ENCODE measurements at places on chromosomes 7 and 10.

GRCh38 chr7:135597181-135597925 is 39.6 kb downstream of the NUP205 start:
- no peak for DNase-seq

DNA sequence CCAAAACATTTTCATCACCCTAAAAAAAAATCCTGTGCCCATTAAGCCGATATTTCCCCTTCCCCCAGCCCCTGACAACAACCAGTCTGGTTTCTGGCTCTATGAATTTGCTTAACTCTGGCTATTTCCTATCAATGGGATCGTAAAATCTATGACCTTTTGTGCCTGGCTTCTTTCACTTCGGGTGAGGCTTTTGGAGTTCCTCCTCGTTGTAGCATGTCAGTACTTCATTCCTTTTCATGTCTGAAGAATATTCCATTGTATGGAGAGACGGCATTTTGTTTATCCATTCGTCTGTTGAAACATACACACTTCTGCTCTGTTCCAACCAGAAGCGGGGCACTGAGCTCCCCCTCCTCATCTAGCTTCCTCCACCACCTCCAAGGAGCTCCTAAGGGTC is 29.5 kb downstream of the TACC2 start:
- no peak for DNase-seq

- no peak for DNase-seq
These were observed 267.9 kb upstream of the SP8 start for GRCh38 chr7:21054427-21055112.

- DNase-seq, result no peak
These were observed 8.0 kb downstream of the RSU1 start for GRCh38 chr10:16809074-16809718.

DNA sequence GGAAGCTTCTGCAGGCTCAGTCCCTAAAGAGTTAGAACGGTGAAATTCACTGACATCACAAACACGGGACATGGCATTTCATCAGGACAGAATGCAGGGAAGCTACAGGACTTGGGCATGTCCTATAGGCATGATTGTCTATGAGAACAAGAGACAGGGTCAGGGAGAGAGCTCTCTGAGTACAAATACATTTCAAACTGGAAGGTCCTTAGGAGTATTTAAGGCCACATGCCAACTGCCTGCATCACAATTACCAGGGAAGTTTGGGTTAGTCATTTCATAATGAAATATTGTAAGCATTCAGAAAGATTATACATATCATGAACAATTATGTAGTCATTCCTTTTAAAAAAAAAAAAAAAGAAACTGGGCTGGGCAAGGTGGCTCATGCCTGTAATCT is 71.3 kb downstream of the CREB3L2 start:
- no peak for DNase-seq

- no peak for DNase-seq
These were observed 233.2 kb downstream of the RPS24 start for GRCh38 chr10:78266741-78267469.

- no peak for DNase-seq
These were observed 157.5 kb upstream of the MGMT start for GRCh38 chr10:129309565-129309964.

DNA sequence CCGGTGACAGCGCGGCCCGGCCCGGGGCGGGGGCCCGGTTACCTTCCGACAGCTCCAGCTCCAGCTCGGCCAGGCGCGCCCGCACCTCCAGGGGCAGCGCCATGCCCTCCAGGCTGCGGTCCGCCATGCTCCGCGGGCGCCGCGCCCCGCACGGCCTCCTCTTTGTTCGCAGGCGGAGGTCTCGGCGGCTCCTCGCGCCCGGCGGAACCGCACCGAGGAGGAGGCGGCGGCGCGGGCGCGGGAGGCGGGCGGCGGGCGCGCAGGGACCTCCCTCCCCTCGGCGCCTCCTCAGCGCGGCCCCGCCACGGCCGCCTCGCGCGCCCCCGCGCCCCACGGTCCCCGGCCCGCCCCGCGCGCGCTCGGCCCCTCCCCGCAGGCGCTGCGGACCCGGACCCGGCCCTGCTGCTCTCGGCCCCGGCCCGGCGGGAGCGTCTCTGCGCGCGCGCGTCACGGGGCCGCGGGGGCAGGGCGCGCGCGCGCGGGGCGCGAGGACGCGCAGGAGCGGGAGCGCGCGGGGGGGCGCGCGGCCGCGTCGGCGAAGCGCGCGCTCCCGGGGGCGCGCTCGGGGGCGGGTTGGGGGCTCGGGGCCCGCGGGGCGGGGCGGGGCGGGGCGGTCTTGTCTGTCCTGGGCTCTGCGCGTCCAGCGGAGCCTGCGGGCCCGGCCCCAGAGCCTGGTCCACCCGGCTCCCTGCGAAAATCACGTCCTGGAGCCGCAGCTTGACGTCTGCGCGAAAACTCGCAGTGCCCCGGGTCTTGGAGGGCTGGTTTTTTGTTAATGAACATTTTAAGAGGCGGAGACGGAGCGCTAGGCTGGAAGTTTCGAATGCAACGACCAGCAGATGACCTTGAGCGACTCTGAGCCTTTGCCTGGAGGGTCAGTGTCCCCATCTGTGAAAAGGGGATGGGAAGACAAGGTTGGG is at the start of gene DIP2C:
Gene DIP2C, minus strand, starts transcription at position 217 of the 920 bp plus-strand sequence. Its CDS starts 90 bp downstream, at position 127.
- no peak for DNase-seq

DNA sequence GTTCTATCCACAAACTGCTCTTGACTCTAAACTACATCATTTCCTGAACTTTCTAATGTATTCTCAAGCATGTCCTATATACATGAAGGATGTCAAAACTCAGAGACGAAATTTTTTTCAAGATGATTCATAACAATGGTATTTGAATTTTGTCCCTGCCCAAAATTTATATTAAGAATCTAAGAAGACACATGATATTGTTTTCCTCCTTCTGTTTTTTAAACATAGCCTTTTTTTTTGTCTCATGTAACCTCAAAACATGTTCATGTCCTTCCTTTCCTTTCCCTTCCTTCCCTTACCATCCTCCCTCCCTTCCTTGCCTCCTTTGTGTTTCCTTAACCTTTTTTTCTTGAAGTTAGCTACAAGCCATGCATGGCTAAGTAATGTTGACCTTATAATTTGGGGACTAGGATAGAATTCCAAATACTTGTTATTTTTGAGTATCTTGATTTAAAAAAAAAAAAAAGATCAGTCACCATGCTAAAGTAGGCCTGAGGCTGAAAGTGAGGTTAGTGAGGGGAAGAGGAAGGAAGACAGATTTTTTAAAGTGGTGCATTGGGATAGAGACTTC is 163.0 kb downstream of the SUGCT start:
- DNase-seq, result no peak

GRCh38 chr10:3853547-3854303 is 68.7 kb upstream of the KLF6 start:
- DNase-seq, result peak; percentile 49

DNA sequence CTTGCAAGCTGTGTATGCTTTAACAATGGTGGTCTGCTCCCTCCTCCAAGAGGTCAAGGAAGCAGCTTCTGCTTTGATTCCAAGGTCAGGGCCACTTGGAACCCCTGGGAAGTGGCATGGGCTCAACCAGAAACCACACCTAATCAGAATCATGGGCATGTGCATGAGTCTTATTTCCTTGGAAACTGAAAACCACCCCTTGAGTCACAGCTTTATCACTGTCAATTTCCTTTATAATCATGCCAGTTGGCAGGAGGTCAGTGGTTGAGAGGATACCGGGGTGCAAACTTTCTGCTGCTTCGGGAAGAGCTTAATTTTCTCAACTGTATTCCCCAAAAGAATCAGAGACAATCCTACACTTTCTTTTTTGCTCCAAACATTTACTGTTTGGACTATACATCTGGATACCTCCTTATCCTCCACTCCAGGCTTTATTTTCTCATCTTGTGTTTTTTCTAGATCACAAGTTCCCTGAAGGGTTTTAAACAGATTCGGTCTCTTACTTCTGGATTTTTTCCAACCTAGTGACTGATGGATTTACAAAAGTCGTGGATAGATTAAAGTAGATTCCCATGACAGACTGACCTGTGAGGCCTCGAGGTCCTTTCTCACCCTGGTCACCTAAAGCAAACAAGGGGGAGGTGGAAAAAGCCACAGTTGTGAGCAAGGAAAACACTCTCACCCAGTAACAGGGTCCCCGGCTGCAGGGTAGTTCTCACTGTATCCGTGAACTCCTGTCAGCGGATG is 36.0 kb downstream of the COL17A1 start:
- DNase-seq, result no peak

DNA sequence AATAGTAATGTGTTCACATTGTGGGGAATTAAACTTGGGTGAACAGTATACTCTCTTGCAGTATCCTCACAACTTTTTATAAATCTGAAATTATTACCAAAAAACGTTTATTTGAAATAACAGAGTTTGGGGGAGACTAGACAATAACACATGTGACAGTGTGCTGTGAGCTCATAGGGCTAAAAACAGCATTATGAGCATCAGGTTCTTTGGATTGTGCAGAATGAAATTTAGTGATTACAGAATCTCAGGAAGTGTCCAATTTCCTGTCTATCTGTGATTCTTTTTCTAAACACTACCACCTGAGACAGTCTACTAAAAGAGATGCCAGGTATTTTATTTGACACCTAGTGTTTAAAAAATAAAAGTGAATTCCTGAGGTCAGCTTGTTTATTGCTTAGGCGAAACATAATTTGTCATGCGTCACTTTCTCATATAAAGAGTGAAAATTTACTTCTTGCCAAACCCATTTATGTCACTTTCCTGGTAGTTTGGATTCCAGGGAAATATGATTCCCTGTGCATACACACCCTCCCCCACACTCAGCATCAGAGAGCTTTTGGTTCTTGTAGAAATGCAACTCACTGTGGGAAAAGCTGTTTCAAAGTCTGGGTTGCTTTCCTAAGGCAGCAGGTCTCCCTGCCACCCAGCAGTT is 71.2 kb downstream of the AOAH start:
- no peak for DNase-seq

- DNase-seq, result no peak
These were observed 772 bp upstream of the ZSCAN25 start for GRCh38 chr7:99615989-99616358.

- DNase-seq, result no peak
These were observed 25.5 kb downstream of the OGDHL start for GRCh38 chr10:49736564-49737113.

- no peak for DNase-seq
These were observed 13.9 kb downstream of the ATP6V1F start for GRCh38 chr7:128876586-128876977.

GRCh38 chr7:22093936-22094335 is 148.2 kb upstream of the CDCA7L start:
- DNase-seq, result no peak

DNA sequence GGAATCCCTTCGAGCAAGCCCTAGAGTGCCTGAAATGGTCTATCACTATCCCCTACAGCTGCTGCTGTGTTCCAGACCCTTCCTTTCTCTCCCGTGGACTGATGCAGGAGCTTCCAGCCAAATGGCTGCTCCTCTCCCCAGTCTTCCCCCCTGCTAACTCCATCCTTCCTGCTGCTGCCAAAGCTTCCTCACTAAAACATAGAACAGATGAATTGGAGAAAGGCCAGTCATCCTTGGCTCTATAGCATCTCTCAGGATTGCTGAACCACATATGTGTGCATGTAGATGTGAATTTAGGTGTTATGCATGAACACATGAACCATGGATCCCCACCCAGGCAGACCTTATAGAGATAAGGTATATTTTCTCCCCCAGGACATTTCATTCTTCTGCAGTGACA is 60.7 kb downstream of the GPR26 start:
- DNase-seq, result no peak

DNA sequence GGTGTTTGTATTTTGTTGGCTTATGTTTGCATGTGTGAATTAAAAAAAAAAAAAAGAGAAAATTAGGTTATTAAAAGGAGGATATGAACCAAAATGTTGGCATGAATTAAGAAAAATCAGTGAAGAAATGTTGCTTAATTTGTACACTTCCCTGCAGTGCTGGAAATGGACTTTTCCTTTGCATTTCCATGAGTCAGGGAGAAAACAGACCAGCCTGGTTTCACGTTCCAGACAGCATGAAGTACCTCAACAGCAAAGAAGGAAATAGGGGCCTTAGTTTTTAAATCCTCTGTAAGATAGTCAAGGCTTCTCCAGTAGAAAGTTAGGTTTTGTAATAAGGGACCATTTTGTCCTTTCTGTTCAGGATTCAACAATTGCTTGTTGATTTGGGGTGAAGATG is 159.7 kb downstream of the CELF2 start:
- DNase-seq, result no peak

DNA sequence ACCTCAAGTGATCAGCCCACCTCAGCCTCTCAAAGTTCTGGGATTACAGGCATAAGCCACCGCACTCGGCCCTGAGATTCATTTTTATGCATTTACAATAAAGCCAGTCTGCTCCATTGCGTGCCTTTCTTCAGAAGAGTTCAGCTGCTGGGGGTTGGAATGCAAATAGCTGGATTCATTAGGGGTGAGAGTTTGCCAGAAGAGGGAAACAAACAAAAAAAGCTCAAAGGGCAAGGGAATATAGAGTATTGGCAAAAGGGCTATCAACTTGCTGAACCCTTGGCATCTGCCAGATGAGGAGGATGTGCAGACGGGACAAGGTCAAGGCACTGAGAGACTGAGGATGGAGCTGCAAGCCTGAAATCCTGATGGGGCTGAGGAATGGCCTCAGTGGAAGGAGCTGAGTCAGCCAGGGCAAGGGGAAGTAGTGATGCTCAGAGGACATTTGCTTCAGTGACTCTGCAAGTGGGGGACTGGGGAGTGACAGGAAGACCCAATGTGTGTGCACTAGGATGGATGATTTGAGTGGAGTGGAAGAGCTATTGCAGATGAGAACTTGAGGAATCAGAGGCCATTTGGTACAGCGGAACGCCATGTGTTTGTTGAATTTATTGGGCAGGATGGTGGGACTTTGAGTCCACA is 75.0 kb upstream of the ARMC3 start:
- DNase-seq, result no peak

DNA sequence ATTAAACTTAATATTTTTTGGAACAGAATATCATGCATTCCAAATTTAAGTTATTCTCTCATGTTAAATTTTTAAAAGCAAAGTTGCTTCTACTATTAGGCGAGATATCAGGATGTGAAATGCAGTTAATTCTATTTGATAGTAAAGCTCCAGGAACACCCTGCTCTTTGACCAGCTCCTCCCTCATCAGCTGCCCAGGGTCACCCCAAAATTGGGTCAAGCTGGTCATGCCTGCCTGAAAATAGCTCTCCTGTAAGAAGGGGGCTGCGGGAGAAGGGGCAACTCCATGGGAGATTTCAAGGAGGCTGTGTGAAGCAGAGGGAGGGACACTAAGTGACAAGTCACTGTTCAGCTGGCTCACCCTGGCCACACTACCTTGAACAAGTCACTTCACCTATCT is 5.9 kb downstream of the PPP1R3C start:
- no peak for DNase-seq

GRCh38 chr10:17710181-17710580 is 41.8 kb upstream of the TMEM236 start:
- DNase-seq, result no peak

- DNase-seq, result no peak
These were observed 118.6 kb downstream of the RNF32 start for GRCh38 chr7:156759143-156759542.

- DNase-seq, result no peak
These were observed 36.5 kb downstream of the CAMK2B start for GRCh38 chr7:44288811-44289340.

DNA sequence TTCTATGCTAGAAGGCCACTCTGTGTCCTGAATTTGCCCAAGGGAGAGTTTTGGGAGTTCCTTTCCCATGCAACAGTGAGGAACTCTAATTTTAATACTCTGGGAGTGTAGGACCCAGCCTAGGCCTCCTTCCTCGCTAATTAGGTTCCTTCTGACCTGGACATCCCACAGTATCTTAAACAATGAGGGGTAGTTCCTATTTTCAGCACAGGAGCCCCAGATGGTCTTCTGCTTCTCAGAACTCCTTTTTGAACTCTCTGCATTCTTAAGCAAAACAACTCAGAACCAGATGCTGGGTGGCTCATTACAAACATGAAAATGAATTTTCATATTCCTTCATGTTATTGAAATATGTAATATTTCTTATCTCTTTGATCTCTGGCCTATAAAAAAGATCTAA is 116.9 kb downstream of the LRMDA start:
- no peak for DNase-seq

Data from HFF-Myc (cell line).